HFF-Myc (cell line): ENCODE measurements at places on chromosomes 3 and 15.

DNA sequence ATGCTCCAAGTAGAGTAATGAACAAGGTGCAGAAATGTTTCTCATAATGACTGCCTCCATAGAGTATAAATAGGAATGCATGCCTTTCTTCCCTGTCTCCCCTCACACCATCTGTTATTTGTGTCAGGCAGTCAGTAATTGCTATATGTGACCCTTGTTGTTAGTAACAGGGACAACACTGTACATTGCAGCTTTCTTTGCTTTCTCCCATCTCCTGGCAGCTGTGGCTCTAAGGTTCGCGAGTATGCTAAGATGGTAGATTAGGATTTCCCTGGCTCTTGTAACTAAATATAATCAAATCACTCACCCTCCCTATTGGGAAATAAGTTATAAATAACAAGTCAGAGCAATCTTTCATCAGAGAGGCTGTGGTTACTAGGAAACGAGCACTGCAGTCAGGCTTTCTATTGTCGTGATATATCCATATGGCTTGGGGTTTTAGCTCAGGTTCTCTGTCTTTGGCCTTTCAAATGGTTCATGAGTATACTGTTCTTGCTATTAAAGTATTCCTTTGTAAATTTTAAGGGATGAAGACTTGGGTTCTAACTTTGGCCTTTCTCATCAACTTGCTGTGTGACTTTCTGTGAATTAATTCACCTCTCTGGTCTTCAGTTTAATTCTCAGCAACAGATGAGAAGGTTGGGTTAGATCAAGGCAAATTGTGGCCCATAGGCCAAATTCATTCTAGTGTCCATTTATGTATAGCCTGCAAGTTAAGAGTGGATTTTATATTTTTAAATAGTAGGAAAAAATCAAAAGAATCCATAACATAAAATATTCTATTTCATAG, 8.1 kb upstream of the MINDY4B start:
- DNase-seq: no peak

GRCh38 chr3:57948781-57949242, 59.4 kb upstream of the FLNB start:
- no peak for DNase-seq

DNA sequence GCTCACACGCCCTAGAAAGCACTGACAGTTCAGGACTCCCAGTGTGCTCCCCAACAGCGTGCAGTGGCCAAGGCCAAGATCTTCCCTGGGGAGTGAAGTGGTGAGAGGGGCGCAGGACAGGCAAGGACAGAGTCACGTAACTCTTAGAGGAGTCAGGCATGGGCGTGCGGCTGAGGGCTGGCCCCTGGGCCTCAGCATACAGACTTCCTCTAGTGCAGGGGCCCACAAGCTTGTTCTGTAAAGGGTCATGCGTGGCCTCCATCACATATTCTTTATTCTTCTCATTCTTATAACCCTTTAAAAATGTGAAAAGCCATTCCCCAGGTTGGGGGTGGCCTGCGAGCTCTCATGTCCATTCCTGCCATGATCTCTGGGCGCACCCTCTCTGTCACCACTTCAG, 25.2 kb downstream of the TMEM43 start:
- no peak for DNase-seq

DNA sequence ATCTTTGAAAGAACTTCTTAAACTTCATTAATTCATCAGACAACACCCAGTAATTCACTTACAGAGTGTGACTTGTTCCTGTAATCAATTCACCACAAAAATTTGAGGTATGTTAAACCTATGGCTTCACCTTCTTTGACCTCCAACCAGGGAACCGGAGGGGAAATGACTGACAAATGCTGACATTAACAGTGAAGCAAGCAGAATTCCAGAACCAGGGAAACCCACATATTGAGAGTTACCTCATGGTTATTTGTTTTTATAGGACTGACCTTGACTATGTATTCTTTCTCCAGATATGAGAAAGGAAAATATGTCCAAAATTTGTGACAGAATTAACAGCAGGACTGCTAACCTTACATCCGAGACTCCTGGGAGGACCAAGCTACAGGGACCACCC, 2.7 kb downstream of the P3H2 start:
- no peak for DNase-seq

DNA sequence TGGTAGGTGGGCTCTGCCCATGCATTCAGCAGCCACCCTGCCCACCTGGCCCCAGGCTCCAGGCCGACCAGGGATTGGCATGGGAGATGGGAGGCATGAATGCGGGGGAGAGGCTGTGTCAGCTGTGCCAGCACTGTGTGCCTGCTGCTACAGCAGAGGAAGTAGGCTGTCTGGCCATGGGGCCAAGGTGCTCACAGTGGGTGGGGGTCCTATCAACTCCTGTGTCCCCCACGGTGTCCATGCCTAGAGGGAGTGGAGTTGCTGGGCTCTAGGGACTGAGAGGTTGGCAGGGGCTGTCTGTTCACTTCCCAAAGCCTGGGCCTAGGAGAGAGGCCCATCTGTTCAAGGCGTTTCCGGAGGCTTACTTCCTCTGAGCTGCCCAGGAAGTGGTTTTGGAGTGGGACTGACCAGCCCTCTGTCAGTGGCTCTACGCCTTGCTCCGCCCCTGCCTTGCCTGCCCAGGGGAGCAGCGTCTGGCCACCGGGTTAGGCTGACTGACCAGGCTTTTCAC, 5.8 kb downstream of the PRKCD start:
- peak; percentile 56 for DNase-seq

DNA sequence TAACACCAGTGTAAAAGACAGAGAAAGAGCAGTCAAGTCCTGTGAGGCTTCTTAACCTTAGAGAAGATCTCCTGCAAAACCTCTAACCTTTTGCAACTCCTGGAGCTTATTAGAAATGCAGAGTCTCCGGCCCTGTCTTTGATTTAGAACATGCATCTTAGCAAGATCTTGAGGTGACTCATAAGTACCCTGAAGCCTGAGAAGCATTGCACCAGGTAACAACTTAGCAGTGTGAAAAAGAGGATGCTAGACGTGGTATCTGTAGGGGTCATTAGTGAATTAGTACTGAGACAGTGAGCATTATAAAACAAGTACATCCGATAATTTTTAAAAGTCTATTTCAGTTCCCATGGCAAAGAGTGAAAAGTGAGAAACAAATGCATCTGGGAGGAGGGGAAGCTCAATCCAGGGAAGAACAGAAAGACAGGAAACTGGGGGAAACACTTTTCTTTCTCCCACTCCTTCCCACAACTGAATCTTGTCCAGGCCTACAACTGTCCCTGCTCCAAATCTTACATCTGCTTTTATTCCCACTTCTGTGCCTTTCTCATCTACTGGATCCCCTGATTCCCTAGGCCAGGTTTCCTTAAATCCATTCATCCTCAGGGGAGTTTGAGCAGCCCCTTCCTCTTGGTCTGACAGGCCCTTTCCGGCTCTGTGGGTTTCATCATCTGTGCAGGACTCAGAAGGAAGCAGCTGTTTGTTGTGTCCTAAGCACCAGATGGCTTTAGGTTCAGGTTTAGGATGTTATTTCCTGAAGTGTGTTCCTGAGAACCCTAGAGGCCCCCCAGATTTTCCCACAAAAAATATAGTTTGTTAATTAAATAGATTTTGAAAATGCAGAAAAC, 128.1 kb upstream of the IL12A start:
- DNase-seq: no peak
